Hematopoietic multipotent progenitor cell (in vitro differentiated cells): ENCODE measurements at places on chromosomes 1 and 21. TPM values are rescaled to one million over a fixed set of nuclear protein-coding genes. Genes with fewer than 3 reads are reported as not detected.

EPHX1 gene
- 3.2 TPM for total RNA-seq

PIP5K1A gene
- total RNA-seq, result 28.5 TPM

CLK2 gene
- 66.0 TPM for total RNA-seq

ACKR1 gene
- total RNA-seq, result 0.27 TPM

PTPN22 gene
- total RNA-seq, result 7.5 TPM

TNFRSF9 gene
- total RNA-seq, result under 0.01 TPM

TSPAN1 gene
- total RNA-seq, result not detected

SRGAP2B gene
- total RNA-seq, result 4.6 TPM

TRNP1 gene
- total RNA-seq, result under 0.01 TPM
